PC-3 (cell line): ENCODE measurements at places on chromosomes 13 and 19.

DNA sequence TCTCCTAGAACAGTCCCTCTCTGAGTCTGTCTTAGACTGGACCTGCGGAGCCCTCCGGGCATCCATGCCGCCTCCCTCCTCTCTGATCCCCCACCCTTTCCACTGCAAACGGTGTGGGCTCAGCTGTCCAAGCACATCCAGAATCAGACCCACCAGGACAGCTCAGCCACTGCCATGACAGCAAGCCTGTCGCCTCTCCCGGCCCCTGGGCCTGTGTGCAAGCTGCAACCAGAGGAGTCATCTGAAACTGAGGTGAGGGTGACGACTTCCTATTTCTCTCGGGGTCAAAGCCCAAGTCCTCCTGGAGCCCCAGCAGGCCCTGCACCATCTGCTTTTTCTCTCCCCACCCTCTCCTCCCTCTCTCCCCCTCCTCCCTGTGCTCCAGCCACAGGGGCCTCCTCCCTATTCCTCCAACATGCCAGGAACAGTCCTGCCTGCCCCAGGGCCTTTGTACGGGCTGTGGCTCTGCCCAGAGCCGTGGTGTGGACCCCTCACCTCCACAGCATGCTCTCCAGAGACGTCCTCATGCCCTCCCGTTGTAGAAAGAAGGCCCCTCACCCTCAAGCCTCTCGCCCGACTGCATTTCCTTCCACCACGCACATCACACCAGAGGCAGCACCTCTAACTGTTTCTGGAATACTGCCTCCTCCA is 23.5 kb upstream of the MYDGF start:
- no peak for DNase-seq

GRCh38 chr13:48142436-48142835 is 47.5 kb upstream of the MED4 start:
- no peak for DNase-seq

DNA sequence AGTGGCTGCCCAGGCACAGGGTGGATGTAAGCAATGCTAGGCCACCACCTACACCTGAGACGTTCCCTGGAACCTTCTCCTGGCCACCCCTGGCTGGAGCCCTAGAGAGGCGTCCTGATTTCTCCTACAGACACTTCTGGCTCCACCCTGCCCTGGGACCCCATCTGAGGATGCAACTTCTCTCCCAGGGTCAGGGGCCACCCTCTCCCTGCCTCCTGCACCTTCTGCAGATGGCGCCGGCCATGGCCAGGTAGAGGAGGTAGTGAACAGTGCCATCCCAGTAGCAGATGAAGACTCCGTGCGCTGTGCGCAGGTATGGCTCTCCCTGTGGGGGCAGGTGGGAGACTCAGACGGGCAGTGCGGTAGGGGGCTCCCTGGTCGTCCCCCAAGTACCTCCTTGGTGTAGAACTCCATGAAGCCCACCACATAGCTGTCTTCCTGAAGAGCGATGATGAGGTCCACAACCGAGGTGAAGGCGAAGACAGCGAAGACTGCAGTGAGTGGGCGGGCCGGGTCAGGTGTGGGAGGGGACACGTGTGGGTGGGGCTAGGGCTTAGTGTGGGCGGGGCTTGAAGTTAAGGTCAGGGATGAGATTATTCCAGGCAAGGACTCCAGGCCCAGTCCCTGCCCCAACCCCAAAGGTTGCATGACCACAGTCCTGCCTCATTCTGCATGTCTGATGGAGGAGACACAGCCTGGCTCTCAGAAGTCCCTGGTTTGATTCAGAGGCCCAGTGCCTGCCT is 3.0 kb downstream of the TM6SF2 start:
- no peak for DNase-seq

DNA sequence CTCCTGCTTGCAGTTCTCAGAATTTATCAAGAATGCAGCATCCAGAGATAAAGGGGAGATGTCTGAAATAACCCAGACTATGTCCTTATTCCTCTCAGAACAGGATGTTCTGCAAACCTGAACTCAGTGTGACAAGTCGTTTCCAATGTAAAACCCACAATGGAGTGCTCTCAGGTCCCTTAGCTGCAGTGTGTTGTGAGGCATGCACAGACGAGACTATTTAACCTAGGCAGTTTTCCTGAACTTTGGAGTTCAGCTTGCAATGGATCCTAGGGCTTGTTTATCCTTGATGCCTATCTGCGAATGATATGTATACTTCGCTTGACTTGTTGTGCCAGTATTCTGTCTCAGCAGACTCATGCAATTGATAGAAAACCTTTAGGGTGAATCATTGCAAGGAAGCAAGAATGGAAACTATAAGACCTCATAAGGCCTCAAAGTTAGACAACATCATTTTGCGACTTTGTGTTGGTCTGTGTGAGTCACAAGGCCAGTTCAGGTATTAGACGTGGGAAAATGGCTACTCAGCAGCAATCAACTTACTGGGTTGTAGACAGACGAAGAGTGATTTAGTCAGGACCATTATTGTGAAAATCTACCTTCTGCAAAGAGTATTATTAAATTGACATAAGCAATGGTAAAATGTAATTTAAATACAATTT is 2439.9 kb upstream of the PCDH20 start:
- no peak for DNase-seq

GRCh38 chr13:105139380-105140285 is 1395.8 kb downstream of the EFNB2 start:
- no peak for DNase-seq

DNA sequence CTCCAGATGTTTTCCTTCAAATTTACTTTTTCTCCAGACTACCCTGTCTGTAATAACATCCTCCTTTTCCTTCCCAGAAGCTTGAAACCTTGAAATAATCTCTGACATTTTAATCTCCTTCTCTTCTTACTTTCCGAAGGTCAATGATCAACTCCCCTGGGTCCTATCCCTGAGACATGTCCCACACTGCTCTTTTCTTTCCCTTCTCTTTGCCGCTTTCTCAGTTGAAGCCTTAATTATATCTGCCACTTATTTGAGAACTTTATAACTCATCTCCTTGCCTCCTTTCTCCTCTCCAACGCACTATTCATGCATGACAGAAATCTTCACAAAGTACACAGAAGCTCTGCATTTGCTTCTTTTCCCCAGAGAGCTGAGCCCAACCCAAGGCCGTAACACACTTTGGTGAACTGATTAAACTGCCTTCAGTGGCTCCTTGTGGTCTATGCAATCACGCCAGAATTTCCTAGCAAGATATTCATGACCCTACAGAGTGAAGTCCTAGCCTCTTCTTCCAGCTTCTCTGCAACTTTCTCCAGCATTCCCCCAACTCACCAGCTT is 9.2 kb upstream of the WASF3 start:
- no peak for DNase-seq

- DNase-seq = no peak
Observed at GRCh38 chr13:98992355-98992754, 14.5 kb upstream of the DOCK9 start.

GRCh38 chr19:35851213-35852028 is 883 bp downstream of the NPHS1 start:
- no peak for DNase-seq

- DNase-seq = no peak
Observed at GRCh38 chr19:9171393-9171991, 7.3 kb upstream of the OR7D2 start.

GRCh38 chr13:114299604-114300305 is 14.5 kb upstream of the CHAMP1 start:
- DNase-seq = no peak

DNA sequence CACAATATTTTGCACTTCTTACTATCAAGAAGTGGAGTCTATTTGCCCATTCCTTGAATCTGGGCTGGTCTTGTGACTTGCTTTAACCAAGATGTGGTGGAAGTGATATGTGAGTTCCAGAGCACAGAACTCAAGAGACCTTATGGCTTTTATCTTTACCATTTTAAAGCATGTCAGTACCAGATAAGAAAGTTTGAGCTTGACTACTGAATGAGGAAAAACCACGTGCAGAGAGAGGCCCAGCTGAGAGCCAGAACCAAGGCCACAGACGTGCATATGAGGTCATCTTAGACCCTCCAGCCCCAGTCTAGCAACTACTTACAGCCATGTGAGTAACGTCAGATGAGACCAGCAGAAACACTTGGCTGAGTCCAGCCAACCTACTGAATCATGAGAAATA is 6.3 kb upstream of the CDK8 start:
- DNase-seq = no peak

- no peak for DNase-seq
Observed at GRCh38 chr19:14300303-14300702, 80.9 kb upstream of the ADGRE5 start.

GRCh38 chr19:8697671-8698432 is 743 bp downstream of the ACTL9 start:
- no peak for DNase-seq

- DNase-seq = no peak
Observed at GRCh38 chr13:97387485-97387839, 46.5 kb upstream of the RAP2A start.

DNA sequence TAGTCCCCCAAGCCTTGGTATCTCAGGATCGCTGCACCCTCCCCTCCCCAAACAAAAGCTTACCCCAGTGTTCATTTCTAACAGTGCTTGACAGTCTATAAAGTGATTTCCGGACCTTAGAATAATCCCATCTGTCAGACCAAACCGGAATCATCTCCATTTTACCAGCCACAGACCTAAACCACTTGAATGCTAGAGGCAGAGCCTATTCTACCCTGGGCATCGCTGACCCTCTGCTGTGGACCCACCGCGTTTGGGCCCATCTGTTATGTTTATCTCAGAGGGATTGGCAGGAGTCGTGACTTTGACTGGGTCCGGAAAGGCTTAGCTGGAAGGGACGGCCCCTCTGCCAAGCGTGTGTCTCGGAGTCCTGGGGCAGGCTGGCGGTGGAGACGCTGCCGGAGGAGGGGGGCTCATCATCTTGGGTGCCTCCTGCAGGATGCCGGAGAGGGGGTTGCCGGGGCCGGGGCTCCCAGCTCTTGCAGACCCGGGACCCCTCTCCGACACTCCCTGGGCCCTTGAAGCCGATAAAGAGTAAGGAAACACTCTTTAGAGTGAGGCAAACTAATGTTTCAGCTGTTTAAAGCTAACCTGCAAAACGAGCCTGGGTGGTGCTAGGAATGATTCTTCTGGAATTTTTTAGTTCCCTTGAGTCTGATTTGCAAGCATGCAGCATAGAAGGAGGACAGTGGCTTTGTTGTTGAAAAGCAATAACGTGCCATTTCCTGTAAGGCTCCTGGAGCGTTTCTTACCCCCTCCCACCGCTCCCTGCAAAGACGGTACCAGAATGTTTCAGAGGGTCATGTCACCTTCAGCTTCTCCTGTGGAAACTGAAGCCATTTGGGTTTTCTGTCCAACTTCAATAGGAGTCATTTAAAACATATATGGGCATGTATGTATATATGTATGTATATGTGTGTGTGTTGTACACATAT is 1.3 kb downstream of the SLC25A42 start:
- DNase-seq = peak; percentile 19

- no peak for DNase-seq
Observed at GRCh38 chr19:4016486-4016885, 8.9 kb downstream of the PIAS4 start.

DNA sequence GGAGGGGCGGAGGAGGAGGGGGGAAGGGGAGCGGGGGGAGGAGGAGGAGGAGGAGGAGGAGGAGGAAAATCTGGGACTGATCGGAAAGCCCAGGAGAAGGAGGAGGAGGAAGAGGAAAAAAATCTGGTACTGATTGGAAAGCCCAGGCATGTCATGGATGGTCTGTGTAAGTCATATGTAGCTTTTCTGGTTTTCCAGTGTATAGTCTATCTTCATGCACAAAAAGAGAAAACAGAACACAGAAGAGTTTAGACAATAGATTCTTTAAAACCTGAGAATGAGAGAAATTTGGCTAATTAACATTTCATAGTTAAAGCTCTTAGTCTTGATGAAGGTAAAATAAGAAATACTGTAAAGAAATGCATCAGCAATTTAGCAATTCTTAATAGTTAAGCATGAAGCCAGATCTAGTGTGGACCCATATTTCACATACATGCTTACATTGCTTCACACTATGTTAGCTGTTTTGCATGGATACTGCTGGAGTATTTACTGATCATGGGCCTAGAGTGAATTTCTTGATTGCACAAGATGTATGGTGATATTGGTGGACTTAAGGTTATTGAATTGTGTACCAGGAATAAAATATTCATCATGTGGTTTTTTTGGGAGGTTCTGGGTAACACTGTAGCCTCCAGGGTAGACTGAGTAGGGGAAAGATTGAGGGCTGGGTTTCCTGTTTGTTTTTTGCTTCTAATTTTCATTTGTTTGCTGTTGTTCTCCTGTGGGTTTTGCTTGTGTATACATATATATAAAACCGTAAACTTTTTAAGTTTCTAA is 41.4 kb downstream of the SUCLA2 start:
- no peak for DNase-seq

DNA sequence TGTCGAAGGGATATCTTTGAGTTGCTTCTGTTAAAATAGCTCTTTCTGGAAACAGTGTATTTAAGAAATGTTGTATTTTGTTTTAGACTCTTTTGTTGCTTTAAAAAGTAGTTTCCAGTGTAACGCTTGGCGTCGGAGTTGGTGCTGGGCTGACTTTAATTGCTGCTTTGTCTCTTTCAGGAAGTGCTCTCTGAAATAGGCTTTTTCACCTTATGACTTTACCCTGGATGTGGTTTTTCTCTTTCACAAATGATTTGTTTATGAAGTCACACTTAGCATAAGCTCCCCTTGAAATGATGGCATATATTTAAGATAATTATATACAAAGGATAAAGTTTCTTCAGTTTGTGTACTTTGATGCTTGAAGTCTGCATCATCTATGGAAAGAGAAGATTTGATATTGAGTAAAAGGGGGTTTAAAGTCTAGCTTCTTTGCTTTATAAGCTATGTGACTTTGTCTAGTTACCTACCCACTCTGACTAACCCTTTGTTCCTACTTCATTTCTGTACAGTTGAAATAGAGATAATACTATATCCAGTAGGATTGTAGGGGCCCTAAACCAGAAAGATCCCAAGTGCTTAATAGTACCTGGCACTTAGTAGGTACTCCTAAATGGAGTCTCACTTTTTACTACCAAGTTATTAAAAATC is at the start of gene GPR18:
Gene GPR18 (minus strand): TSS at position 170 of the 651 bp plus-strand sequence. CDS start 2,507 bp downstream, outside the sequence.
- no peak for DNase-seq

DNA sequence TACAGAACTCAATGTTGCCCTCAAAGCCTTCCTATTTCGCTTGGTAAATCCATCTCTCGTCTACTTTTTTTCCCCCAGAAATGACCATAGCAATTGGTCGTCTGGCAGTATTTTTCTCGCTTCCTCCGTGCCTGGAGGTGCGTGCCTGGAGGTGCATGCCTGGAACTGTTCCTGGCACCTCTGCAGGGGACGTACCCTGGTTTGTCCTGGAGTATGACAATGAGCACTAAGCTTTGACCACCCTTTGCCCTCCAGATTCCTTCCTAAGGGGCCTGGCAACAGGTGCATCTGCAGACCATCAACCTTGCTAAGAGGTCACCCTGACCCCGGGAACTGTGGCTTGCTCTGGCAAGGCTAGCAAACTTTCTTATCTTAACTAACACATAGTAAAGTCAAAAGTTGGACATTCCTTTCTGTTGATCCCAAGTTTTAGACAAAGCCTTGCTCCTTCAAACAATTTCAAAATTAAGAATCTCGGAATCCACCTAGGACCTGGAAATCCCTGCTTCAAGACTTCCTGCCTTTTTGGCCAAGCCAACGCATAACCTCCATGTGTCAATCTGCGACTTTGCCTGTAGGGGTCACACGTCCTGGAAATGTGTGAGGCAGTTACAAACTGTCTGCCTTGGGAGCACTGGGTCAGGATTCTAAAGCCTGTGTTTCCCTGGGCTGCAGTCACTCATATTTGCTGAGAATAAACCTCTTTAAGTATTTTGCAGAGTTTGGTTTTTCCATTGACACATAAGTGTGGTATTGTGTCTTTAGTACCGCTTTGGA is 28.8 kb upstream of the TUBGCP3 start:
- peak; percentile 53 for DNase-seq
